ENCODE measurements at places on chromosomes 1 and 21.

- DNase-seq, result no peak
Observed at GRCh38 chr1:17631410-17631809, 91.9 kb downstream of the ARHGEF10L start.

- DNase-seq, result no peak
Observed at GRCh38 chr21:31255036-31255435, 89.0 kb downstream of the TIAM1 start.

GRCh38 chr1:183675381-183675780 is 22.3 kb upstream of the APOBEC4 start:
- no peak for DNase-seq

DNA sequence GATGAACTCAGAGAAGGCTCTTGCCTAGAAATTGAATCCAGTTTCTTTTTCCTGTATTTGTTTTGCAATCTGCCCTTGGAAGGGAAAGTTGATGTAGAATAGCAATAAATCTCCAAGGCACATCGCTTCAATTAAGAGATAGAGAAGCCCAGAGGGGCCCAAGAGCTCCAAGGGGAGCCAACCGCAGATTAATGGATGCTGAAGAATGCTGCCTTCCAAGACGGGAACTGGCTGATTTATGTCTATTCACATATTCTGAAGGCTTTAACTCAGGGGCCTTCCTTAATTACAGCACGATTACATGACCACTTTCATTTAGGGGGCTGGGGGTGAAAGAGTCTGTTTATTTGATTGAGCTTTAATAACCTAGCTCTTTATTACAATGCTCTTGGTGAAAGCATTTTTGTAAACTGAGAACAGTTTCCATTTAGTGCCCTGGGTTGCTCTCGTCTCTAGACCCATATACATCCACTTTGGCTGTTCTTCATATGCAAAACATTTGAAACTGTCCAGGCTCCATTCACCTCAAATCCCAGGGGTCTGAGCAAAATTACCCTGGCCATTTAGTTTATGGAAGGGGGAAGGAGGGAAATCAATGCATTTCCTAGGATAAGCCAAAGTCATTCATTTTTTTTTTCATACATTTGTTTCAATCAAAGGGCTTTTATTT is 87.4 kb upstream of the CLDN14 start:
- DNase-seq, result no peak

DNA sequence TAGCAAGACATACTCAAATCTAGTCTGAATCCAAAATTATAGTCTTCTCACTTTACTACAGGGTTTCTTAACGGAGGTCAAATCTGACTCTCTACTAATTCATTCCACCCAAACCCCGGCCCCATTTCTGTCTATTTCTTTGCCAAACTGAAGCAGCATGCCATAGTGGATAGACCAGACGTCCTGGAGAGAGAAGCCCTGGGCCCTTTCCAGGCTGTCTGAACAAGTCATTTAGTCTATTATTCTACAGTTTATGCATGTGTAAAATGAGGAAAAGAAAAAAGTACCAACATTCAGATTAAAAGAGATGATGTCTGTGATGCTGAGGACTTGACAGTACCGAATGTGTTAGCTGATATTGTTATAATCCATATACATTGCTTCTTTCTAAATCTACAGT is 95.0 kb downstream of the GDAP2 start:
- DNase-seq, result no peak

DNA sequence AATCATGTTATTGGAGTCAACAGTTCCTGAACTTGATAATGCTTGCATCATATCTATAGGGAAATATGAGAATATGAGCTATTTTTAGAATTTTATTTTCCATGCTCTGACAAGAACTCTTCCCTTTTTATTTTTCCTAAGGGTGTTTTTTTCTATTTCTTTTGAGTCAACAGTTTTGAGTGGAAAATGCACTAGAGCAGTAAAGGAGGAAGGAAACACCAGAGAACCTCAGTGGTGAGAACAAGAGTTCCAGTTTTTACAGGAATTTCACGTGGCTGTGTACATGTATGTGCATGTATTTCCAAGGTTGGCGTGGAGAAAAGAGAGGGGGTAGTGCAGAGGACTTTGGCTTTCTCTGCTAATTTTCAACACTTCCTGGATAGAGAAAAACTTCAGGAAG is 63.6 kb upstream of the TNFSF18 start:
- no peak for DNase-seq

DNA sequence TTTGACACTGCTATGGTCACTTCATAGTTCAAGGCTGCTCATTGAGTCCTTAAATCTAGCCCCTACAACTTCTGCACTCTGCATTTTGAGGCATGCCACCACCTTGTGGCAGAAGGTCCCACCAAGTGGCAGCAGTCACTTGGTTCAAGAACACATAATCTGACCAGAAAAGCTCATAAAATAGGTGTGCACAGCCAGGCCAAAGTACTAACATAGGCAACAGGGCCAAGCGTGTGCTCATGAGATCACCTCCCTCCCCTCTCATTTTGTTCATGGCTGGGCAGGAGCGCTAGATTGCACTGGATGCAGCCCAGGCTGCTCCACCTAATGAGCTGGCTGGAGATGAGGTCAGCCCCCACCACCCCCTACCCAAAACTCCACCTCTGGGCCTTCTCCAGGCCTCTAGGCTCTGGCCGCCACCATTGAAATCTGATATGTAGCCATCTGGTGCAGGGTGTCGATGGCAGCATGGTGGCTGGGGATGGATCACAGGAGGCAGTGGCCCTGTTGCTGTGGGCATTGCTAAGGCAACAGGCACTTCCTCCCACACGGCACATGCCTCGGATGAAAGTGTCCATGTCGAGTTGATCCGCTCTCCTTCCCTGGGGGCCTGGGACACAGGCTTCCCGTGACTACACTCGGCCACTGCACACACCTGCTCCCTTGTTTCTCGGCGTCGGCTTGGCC is 193.2 kb downstream of the TRABD2B start:
- DNase-seq, result no peak

- DNase-seq, result peak; percentile 22
Observed at GRCh38 chr1:32066489-32066873, 6.3 kb upstream of the TMEM39B start.

GRCh38 chr1:230570724-230571360 is 71.4 kb upstream of the COG2 start:
- DNase-seq, result no peak
